ENCODE measurements at places on chromosomes 7 and 10.

- no peak for DNase-seq
Measured at GRCh38 chr10:130174328-130174727, 38.1 kb downstream of the GLRX3 start.

DNA sequence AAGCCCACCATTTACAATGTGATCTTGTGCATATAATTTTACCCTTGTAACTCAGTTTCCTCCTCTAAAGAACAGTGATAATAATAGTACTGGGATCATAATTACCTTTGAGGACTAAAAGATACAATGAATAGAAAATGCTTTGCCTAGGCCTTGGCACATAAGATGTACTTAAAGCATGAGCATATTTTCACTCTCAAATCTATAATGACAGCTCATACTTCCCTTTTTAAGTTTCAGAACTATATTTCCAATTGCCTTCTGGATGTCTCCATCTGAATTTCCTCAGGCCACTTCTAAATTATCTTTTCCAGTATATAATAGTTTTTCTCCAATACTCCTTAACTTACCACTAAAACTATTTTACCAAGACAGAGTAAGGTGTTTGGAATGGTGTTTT lies 13.3 kb upstream of the ITGB8 start:
- no peak for DNase-seq

DNA sequence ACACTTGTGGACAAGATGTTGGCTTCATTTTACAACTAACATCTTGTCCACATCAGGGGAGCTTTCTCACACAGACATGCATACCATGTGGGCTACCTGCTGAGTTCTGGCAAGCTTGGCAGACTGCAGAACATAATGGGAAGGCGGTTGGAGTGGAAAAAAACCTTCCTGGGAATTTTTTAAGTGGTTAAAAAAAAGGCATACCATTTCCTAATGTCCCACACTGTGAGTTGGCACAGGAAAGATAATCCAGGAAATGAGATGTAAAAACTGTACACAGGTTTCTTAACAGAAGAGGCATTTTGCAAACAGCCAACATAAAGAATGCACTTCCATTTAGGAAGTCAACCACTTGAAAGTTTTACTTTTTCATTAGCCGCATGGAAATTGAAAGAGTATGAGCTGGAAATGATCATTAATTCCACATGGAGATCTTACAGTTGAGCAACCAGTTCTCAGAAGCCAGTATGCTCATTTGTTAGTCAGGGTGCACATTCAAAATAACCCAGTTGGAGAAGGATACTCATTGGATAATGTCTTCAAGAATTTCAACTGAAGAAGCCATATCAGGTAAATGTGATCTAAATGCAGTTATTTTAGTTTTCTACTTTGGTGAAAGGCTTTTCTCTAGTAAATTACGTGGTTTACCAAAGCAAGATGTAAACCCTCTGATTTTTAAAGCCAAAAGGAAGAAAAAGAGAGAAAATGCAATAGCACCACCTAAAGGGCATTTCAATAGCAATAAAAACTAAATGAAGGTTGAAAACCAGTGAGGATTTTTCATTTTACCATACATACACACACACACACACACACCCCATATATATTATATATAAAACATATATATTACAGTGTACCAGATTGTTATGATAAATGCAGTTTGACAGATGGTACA lies 194.0 kb downstream of the TAX1BP1 start:
- DNase-seq, result no peak

DNA sequence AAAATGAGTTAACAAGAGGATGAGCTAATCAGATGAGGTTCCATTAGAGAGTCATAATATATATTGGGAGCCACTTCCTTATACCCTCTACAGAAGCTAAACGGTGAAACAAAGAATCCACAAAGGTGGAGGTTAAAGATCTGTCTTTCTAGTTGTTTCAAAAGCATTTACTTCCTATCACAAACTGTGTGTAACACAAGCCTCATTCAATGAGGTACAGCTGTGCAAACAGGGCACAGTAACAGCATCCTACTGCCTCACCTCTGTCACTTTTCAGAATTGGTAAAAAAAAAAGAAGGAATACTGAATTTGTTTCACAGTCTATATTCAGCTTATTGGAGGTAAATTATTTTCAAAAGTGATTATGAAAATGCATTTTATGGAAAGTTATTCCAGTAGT lies 128.7 kb downstream of the AGMO start:
- no peak for DNase-seq

GRCh38 chr10:86251426-86251825 lies 115.2 kb downstream of the GRID1 start:
- no peak for DNase-seq

- DNase-seq, result no peak
Measured at GRCh38 chr10:78798976-78799730, 269.6 kb upstream of the ZMIZ1 start.

GRCh38 chr7:157832006-157832405 lies 495.2 kb downstream of the DNAJB6 start:
- no peak for DNase-seq

- DNase-seq, result no peak
Measured at GRCh38 chr10:51244748-51245490, 170.6 kb downstream of the PRKG1 start.

- no peak for DNase-seq
Measured at GRCh38 chr10:125086691-125087090, 73.7 kb downstream of the CTBP2 start.

GRCh38 chr10:6064119-6064518 lies 2.0 kb upstream of the IL2RA start:
- no peak for DNase-seq

- no peak for DNase-seq
Measured at GRCh38 chr10:24953675-24954074, 1.3 kb upstream of the PRTFDC1 start.

GRCh38 chr7:31892099-31892829 lies 177.9 kb downstream of the PDE1C start:
- DNase-seq, result no peak

GRCh38 chr10:99234041-99234790 lies 1.4 kb downstream of the HPSE2 start:
- peak; percentile 65 for DNase-seq

DNA sequence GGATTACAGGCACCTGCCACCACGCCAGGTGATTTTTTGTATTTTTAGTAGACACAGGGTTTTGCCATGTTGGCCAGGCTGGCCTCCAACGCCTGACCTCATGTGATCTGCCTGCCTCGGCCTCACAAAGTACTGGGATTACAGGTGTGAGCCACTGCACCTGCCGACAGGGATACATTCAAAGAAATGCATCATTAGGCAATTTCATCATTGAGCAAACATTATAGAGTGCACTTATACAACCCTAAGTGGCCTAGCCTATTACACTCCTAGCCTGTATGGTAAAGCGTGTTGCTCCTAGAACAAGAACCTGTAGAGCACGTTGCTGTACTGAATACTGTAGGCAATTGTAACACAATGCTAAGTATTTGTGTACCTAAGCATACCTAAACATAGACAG lies 350.3 kb downstream of the GALNT17 start:
- no peak for DNase-seq

GRCh38 chr7:96238474-96238873 lies 83.4 kb downstream of the SLC25A13 start:
- no peak for DNase-seq

- DNase-seq, result no peak
Measured at GRCh38 chr7:50591480-50592438, 26.6 kb upstream of the DDC start.

DNA sequence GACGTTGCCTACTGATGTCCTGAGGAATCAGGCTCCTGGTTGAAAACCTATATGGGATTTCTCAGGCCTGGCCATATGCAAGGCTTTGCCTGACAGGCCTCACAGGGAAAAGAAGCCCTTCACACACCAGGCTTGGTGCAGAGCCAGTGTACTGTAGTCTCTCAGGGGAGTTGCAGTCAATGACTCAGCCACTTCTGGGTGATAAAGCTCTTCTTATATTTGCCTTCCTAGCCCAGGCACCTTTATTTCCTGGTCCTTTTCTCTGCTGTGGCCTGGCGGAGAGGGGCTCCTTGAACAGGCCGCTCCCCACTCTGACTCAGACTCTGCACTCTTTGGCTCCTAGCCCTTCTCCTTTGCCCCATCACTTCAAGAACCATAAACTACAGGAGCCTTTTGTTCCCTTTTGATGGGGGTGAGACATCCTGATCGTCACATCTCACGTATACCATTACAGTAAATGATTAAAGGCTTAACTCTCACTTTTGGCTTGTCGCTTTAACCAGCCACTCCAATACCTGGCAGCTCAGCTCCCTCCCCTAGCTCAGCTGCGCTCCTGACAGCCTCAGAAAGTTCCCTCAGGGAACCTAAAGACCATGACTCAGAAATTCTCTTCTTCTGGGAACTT lies 33.5 kb downstream of the DPY19L1 start:
- DNase-seq, result no peak

DNA sequence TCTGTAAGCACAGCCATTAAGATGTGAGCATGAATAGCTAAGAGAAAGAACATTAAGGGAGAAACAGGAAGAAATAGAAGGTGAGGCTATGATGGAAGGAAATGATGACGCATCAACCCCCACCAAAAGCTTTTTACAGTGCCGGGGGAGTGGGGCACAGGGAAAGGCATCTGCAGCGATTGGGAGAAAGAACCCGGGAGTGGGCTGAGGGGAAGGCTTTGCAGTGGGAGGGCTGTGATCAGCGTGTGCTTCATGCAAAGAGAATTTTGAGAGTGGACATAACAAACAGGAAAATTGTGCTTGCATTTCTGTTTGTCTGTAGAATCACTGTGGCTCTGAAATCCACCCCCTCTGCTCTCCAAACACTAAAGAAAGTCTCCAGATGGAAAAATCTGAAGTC lies 250.8 kb downstream of the KCNMA1 start:
- DNase-seq, result no peak

DNA sequence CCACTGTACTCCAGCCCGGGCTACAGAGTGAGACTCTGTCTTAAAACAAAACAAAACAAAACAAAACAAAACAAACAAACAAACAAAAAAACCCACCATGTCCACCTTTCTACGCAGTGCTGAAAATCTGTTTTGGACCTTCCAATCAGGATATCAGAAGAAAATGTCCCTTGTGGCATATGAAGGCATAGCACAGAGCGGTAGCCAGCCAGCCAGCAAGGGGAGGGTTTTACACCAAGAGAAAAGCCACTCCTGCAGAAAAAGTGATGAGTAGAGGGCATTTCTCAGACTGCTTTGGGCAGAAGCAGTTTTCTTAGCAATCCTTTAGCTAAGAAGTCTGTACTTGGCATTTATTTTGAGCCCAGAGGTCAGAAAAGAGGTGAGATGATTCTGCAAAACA lies 612.2 kb downstream of the TYW1 start:
- no peak for DNase-seq

DNA sequence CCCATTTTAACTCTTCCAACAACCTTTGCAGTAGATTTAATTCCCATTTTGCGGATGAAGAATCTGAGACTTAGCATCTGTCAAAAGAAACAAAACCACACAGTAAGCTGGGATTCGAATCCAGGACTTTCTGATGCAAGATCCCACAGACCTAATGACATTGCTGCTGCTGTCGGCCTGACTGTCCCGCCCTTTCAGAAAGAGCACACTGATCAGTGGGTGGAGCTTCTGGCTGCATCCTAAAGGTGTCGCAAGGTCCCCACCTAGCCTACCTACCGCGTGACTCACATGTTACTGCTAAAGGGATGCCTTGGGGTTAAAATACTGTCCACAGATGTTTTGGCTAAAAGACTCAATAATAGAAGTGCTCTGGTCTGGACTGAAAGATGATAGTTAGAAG lies 134.7 kb downstream of the EMX2 start:
- DNase-seq, result no peak

GRCh38 chr7:139774376-139774775 lies 3.4 kb downstream of the HIPK2 start:
- DNase-seq, result no peak

DNA sequence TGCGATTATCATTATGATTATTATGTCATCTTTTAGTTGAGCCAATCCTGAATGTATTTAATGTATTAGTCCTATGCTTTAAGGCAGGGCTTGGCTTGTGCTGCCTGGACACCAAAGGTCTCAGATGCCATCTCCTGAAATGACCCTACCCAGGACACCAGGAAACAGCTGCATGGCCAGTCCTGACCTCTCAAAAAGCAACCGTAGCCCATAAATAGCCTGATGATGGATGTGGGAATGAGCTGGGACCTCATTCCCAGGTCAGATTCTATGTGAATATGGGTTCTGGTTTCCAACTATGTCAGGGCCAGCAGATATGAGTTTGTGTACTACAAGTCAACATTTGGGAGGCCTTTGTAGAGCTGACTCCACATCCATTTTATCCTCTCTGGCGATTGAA lies 438.4 kb downstream of the NRG3 start:
- DNase-seq, result no peak

GRCh38 chr7:78071491-78072200 lies 273.1 kb downstream of the PHTF2 start:
- DNase-seq, result no peak

GRCh38 chr10:21135023-21135931 lies 238.2 kb upstream of the NEBL start:
- no peak for DNase-seq

GRCh38 chr7:139715194-139715815 lies 62.5 kb downstream of the HIPK2 start:
- DNase-seq, result no peak

DNA sequence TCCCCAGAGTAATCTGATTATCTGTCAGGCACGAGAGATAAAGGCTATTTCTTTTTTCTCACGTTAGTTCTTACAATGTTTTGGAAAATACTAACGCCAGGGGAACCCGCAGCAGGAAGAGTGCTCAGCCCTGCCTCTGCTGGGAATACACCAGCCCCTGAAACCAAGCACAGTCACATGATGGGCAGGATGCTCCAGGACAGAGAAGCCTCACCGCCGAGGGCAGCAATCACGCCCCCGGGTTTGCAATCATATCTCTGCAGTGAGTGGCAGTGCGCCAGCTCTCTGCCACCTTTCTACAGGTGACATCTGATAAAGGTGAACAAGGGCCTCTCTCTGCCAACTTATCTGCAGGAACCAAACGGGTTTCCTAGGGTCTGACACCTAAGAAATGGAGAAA lies 39.8 kb downstream of the BRI3 start:
- no peak for DNase-seq

- no peak for DNase-seq
Measured at GRCh38 chr10:34644224-34644623, 170.9 kb downstream of the PARD3 start.

- DNase-seq, result no peak
Measured at GRCh38 chr7:13307040-13307439, 619.6 kb downstream of the ARL4A start.
